Fibroblast of villous mesenchyme (primary cell): ENCODE measurements at places on chromosomes 2 and 18. TPM values are rescaled to one million over a fixed set of nuclear protein-coding genes. Genes with fewer than 3 reads are reported as not detected.

DNA sequence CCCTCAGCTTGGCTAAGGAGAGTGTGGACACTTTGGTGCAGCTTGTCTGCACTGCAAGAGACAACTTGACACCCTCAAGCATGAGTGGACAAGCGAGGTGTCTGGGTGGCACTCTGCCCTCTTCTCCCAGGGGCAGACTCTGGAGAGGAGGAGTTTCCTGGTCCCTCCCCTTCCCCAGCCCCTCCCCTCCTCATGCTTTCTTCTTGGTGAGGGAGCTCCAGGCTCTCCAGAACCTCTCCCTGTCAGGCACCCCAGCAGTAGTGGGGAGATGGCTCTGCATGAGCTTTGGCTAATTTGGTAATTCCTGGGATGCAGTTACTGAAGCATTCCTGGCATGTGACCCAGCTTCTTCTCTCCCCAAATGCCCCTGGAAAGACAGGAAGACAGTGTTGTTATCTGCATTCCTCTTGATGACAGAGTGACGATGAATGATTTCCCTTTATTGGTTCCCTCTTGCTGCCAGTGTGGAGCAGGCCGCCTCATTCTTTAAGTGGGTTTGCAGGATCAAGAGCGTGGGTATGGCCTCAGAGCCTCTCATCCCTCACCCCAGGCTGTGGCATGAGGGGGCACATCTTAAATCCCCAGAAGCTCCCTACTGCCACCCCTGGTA lies 89.2 kb downstream of the STPG4 start:
- DNase-seq: peak; percentile 74

LRATD1 gene
- 0.97 and 1.7 TPM in 2 replicates for total RNA-seq

IL1B gene
- 2.6 TPM in 2 replicates for total RNA-seq

GRCh38 chr2:53859206-53860181 lies at the start of gene GPR75:
TSS of gene GPR75 (minus strand) at chr2:53859967. CDS start at chr2:53854756, 5,211 bp downstream.
- DNase-seq: peak; percentile 18

DNA sequence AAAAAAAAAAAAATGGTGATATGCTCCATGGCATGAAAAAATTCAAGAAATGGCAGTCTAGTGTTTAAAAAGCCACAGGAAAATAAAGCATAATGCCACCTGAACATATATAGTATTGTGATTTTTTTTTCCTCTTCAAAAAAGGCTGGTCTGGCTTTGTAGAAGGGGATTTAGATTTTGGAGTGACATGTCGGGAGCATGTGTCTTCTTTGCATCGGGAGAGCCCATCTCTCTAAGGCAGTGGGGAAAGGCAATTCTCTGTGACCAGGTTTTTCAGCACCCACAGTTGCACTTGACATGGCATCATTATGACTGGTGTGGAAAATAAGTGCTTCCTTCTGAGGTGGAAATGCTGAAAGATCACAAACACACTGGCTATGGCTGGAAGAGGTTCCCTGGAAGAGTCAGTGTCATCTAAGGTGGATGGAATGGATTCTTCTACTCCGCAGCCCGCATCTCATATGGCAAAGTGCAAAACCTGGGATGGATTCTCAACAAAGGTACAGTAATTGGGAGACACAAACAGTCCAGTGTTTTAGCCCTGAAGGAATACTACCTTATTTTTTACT lies 172.5 kb downstream of the AGAP1 start:
- peak; percentile 91 for DNase-seq

TMEM37 gene
- total RNA-seq: 0.64 and 1.3 TPM in 2 replicates

ADCYAP1 gene
- not detected in 2 replicates for total RNA-seq

DNA sequence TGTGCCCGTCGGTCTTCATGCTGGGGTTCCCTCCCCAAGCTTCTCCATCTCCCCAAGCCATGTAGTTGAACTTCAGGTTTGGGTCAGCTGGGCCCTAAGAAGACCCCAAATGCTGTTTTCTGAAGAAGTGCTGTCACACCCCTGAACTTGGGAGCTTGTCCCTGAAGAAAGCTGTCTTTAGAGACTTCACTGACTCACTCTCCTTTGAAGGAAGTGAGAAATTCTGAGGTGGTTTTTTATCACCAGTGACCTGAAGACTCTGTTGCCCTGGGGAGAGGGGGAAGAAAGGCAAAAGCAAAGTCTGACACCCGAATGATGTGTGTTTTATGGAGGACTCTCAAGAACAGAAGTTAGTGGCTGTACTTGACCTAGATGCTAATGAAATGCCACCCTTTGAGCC lies 83.6 kb upstream of the BCL2L11 start:
- no peak for DNase-seq

SLC38A11 gene
- under 0.01 TPM in 1 of 2 replicates, not detected in the other for total RNA-seq

DNA sequence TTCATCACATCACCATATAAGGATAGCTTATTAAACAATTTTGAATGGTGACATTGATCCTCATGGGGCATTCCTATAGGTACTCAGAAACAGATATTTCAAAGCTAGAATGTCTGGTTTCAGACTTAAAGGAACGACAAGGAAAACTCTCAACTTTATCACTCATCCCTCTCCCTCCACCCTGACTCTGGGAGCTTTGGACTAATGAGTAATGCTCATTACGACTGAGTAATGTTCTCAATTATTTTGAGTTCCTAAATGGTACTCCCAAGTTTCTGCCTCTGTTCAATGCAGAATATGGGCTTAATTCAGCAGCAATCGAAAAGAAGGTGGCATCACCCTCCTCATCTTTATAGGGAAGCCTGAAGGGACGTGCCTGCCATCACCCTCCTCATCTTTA lies 43.4 kb downstream of the RFX8 start:
- DNase-seq: no peak

DNA sequence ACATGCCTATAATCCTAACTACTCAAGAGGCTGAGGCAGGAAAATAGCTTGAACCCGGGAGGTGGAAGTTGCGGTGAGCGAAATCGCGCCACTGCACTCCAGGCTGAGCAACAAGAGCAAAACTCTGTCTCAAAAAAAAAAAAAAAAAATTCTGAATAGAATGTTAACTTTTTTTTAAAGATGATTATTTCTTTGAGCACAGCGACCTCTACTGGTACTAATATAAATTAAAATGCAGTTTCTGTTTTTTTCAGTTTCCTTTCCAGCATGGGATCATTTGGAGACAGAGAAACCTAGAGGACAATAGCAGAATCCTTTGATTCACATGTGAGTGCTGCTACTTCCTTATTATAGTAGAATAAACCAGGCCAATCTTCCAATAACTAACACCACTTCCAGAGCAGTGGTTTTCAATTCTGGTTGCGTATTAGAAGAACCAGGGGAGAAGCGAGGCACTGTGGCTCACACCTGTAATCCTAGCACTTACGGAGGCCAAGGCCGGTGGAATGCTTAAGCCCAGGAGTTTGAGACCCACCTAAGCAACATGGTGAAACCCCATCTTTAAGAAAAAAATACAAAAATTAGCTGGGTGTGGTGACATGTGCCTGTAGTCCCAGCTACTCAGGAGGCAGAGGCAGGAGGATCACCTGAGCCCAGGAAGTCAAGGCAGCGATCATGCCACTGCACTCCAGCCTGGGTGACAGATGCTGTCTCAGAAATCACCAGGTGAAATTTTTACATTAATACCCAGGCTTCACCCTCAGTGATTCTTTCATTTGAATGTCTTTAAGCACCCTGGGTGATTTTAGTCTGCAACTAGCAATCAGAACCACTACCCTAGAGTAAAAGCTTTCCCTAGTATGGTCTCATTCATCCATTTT lies 10.1 kb downstream of the SRSF7 start:
- DNase-seq: peak; percentile 48

POU3F3 gene
- not detected in 2 replicates for total RNA-seq

VPS4B gene
- total RNA-seq: 32.2 and 47.5 TPM in 2 replicates

- DNase-seq: no peak
Observed at GRCh38 chr18:7896161-7896560, 329.0 kb downstream of the PTPRM start.

- DNase-seq: no peak
Observed at GRCh38 chr2:58796239-58796910, 555.2 kb upstream of the FANCL start.
